NCI-H1092 treated with DMSO at 0.1 percent for 48 hours (cell line): ENCODE measurements at places on chromosomes 7 and 10.

DNA sequence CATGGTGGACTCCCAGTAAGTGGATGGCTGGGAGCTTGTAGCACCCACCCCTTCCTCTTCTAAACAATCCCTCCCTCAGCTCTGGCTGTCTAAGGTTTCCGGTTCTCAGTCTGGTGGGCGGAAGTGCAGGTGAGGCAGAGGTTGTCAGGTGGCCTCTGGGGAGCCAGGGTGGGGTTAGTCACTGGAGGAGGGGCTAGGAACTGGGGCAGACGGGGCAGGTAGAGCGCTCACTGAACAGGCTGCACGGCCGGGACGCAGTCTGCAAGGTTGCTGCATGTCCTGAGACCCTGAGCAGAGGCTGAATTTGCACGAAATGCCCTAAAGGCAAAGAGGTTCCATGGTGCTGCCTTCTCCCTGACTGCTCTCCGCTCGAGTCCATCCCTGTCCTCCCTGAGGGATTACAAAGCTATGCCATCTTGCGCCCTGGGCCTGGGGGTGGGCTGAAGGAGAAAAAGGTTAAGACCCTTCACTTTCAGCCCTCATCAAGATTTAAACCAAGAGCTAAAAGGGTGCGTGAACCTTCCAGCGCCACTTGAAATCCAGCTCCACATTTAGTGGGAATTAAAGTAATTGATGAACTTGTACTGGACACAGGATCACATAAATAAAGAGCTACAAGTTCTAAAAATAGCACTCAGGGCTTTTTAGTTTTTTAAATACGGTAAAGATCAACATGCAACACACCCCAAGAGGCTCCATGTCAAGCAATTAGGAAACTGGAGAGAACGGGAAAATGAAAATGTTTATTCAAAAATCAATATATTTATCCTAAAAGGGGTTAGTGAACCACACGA is 62.3 kb upstream of the CTBP2 start:
- DNase-seq: no peak

DNA sequence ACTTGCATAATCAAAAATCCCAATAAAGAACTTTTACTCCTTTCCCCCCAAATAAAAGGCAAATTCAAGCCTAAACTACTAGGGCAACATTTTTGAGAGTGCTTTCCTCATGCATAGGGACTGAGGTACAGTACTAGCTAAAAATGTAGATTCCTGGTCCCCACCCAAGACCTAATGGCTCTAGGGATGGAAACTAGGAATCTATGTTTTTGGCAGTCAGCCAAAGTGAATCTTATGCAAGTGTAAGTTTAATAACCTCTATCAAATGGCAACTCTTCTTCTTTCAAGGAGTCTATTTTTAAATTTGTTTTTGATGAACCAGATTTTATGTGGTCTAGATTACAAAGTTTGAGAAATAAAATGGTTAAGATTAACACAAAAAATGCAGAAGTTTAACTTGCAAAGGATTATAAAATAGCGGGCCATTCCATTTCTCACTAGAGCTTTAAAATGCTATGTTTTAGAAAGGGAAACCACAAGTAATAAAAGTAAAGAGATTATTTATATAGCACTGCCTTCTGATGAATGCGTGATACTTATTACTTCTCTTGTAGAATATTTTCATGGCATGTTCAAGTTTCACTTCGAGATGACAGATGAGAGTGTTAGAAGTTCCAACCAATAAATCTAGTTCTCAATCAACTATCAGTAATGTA is 70.4 kb upstream of the MDFIC start:
- DNase-seq: no peak

DNA sequence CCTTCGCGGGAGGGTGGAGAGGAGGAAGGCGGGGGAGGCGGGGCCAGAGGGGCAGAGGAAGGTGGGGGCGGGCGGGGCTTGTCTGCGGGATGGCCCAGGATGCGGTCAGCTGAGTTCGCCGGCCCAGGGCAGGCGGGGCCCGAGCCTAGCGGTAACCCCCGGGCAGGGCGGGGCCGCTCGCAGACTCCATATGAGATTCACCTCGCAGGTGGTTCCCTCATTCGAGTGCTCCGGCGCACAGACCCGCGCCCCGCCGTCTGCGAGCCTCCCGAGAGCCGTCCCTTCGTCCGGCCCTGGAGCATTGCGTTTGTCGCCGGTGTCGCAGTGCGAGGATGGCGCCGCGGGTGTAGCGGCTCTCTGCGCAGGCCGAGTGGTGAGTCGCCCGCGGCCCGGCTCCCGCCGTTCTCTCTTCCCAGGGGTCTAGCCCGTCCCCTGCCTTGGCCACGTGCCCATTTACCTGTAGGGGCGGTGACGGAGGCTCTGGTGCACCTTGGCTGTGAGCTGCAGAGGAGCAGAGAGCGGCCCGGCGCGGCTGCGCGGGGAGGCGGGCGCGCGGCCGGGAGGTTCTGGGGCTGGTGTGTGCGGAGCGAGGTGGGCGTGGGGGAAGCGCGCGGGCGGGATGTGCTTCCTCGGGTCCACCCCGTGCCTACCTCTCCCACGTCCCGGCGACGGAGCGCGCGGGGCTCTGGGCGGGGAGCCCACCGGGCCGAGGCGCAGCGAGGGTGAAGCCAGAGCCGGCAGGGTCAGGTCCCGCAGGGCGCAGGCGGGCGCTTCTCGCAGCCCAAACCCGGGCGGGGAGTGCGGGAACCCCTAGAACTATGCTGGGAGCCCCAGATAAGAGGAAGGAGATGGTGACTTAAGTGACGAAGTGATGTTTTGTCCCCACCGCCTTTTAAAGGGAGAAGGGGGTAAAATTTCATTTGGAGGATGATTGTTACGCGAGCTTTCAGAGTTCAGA is at the start of gene UPP1:
Gene UPP1 (plus strand): TSS at position 220 of the 958 bp plus-strand sequence. CDS start 5,519 bp downstream, outside the sequence.
- peak; percentile 29 for DNase-seq

DNA sequence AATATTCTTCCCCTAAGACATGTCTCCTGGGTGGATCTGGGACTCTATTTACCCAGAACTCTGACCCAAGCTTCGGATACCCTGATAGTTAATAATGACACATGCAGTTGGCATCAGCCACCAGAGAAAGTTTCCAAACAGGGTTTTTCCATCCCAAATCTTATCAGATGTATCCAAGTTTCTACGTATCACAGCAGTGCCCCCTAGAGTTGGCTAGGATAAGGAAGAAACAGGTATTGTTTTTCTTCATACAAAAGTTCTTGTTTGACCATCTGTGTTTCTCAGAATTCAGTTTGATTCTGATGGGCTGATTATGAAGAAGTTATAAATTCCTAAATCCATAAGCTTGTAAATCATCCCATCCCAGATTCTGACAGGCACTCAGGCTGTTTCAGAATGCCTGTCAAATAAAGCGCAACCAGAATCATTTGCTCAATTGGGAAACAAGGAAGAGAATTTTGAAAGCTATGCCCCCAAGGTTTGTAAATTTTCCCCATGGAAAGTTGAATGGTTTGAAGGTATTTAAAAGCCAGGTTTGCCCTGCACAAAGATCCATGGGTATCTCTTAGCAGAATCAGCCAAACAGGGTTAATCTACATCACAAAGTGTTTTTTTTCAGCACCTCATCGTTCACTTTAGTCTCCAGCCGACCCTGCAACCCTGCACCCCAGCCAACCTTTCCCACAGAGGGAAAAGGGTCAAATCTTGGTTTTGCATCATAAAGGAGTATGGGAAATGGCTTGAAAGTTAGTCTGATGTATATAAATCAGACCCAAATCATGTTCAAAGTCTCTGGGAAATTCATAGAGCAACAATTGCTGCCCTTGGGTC is 47.4 kb downstream of the NRAP start:
- DNase-seq: no peak

GRCh38 chr10:7529638-7530037 is 118.8 kb upstream of the SFMBT2 start:
- DNase-seq: peak; percentile 45

GRCh38 chr7:98655611-98656010 is 38.5 kb downstream of the NPTX2 start:
- DNase-seq: no peak
